Fibroblast of gingiva (primary cell): ENCODE measurements at places on chromosomes 1 and 21.

GRCh38 chr1:50419907-50420677, 3.2 kb downstream of the DMRTA2 start:
- no peak for DNase-seq

DNA sequence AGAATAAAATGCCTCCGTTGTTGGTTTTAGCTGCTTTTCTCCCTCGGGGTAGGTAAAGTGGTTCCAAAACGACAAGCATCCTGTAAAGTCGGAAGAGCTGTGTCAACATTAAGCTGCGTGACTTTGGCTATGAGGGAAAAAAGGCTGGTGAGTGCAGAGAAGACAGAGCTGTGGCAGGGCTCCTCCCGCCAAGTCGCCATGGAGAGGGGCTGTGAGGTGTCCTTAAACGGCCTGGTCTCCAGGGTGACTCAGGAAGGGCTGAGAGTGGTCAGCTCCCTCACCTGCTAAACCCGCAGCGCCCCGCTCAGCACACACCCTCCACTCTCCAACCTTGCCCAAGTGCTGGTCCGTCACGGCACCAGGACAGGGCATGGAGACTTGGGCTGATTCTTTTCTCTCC, 91.6 kb upstream of the SAMD11 start:
- no peak for DNase-seq

GRCh38 chr21:27450216-27450615, 483.3 kb upstream of the ADAMTS5 start:
- no peak for DNase-seq

- DNase-seq, result no peak
Measured at GRCh38 chr1:143680304-143680703, 291.5 kb downstream of the FAM72C start.

- no peak for DNase-seq
Measured at GRCh38 chr1:243465081-243465480, 209.2 kb downstream of the SDCCAG8 start.

DNA sequence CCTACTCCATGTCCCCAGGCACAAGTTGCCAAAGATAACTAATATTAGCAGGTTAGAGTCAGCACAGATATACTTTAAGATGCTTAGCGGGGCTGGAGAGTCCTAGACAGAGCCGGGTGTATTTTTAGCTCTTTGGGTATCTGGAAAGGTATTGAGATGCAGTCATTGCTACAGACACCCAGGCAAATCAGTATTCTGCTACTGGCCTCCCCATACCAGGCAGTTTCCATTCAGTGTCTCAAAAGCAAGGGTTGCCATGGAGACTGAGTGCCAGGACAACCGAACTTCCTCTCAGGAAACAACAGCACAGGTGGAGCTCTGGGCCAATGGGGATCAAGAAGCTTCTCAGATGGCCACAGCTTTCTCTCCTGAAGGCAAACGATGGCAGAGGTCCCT, 45.3 kb downstream of the KCNC4 start:
- DNase-seq, result no peak

DNA sequence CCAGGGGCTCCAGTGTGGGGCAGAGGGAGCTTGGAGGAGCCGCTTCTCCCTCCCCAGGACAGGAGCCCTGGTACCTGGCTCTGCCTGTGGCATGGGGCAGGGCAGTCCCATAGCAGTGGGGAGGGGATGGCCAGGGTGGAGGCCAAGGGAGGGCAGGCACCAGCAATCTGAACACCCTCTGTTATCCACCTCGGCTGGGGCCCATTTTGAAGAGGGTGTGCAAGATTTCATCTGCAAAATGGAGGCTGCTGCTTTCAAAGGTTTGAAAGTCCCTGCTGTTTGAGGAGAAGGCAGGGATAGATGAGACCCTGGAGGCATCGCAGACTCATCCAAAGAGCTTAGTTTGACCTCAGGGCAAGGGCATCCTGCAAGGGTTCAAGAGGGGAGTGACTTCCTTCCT, 15.2 kb upstream of the TMPRSS2 start:
- DNase-seq, result no peak

- DNase-seq, result peak; percentile 67
Measured at GRCh38 chr1:98289311-98289710, 368.5 kb upstream of the DPYD start.

- DNase-seq, result no peak
Measured at GRCh38 chr1:46719689-46720088, 775 bp upstream of the EFCAB14 start.

GRCh38 chr1:55329091-55329490, 113.9 kb upstream of the USP24 start:
- DNase-seq, result no peak

DNA sequence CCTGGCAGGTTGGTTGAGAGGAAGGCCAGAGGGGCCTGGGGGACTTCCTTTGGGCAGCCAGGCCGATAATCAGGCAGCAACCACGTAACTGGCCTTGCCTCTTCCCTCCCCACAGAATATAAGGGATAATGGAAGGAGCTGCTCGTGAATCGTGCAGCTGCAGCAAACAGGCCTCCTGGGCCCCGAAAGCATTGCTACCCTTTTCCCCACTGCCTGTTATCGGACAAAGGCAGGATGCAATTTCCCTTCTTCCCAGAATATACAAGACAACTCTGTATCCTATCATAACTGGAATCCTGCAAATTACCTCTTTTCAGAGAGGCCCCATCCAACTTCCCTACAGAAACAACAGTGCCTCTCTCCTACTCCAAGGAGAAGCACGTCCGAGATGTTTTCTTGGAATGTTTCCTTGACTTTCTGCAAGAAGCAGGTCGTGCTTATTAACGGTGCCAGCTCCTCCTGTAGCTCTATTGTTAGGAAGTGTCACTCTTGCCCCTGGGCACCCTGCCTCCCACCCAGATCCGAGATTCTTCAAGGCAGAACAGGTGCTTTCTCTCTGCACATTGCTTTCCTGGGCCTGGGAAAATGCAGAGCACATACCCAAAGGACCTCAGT, 106.0 kb upstream of the TIAM1 start:
- DNase-seq, result no peak

DNA sequence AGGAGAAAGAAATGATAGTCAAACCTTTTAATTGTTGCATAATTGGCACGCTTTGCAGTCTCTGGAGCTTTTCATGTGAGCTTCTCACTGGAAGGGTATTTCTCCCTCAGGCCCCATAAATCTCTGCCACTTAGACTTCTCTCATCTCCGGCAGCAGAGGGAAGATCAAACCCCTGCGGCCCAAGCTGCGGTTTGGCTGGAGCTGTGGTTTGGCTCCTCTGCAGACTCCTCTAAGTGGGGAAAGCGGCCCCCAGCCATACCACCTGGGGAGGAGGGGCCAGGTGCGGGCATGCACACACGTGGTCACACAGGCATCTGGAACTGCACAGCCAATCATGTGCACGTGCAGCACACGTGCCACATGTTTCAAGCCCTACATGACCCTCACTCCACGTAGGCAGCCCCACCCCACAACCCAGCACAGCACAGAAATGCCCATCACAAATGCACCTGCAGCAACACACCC, 58.3 kb downstream of the UBE2T start:
- DNase-seq, result peak; percentile 30

DNA sequence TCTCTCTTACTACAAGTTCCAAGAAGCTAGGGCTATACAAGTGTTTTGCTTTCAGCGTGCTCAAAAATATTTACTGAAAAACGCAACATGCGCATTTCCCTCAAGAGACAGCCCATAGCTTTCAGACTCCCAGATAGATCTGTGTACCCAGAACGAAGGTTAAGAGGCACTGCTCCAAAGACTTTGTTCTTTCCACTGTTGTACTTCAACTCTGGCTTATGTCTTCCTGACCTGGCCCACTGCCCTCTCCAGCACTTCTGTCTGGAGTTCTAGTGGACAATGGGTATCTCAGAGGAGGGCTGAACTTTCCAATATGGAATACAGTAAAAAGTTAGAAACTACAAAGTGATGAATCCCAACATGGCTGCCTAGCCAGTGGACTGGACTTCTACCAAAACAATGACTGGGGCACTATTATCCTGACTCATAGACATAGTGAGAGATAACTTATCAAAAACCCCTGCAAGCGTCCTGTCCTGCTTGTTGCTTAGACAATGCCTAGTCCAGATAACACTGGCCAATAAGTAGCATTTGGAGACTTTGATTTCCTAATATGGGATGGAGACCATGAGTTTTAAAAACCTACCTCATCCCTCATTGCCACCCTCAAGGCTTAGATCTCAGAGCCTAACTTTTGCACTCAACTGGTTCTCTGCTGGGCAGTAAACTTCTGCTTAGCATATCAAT, 8.8 kb upstream of the ADAR start:
- DNase-seq, result no peak

- DNase-seq, result peak; percentile 41
Measured at GRCh38 chr1:203273206-203273868, 32.0 kb upstream of the BTG2 start.

- no peak for DNase-seq
Measured at GRCh38 chr1:24540051-24540905, 15.6 kb upstream of the NCMAP start.

- DNase-seq, result no peak
Measured at GRCh38 chr21:42298657-42299056, 16.6 kb downstream of the TFF3 start.

GRCh38 chr1:46171351-46171750, 3.5 kb upstream of the TSPAN1 start:
- no peak for DNase-seq

DNA sequence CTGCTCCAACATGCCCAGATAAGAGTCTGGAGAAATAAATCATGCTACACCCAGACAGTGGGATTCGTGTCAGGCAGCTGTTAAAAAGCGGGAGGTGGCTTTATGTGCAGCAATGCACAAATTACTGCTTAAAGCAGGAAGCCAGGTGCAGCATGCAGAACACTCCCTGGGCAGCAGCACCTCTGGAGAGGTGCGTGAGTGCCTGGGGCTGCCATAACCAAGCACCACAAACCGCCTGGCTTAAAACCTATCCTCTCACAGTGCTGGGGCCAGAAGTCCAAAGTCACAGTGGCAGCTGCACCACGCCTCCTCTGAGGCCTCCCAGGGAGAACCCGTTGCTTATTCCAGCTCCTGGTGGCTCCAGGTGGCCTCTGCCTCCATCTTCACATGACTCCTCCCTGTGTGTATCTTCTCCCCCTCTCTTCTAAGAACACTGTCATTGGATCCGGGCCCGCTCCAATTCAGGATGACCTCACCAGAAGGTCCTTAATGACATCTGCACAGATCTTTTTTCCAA, 115.6 kb downstream of the SIK1 start:
- DNase-seq, result no peak

- DNase-seq, result peak; percentile 49
Measured at GRCh38 chr1:22038036-22038435, 14.5 kb upstream of the CDC42 start.

DNA sequence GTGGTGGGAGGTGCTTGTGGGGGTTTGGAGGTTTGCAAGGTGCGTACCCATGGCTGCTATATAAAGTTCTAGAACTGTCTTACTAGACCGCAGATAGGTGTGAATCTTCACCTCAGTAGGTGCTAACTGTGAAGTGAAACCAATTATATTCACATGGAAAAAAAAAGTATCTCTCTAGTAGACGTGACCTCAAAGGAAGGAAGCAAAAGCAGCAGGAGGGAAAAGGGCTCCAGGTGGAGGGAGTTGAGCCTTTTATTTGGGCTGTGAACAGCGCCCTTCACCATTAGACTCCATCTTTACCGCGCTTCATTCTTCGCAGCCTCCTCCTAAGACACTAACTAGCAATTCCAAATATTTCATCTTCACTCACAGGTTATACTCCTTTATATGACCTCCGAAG, 129.8 kb downstream of the TBX19 start:
- no peak for DNase-seq
